NCI-H2081 treated with DMSO at 0.1 percent for 48 hours (cell line): ENCODE measurements at places on chromosomes 7 and 10.
A peak's percentile ranks its signal among the peaks of the same experiment; 100 is the strongest.

- no peak for DNase-seq
Measured at GRCh38 chr10:29642990-29643389, 8.2 kb upstream of the SVIL start.

GRCh38 chr7:14748461-14748860, 154.1 kb downstream of the DGKB start:
- no peak for DNase-seq

GRCh38 chr7:88073626-88074025, 139.6 kb downstream of the ADAM22 start:
- no peak for DNase-seq

DNA sequence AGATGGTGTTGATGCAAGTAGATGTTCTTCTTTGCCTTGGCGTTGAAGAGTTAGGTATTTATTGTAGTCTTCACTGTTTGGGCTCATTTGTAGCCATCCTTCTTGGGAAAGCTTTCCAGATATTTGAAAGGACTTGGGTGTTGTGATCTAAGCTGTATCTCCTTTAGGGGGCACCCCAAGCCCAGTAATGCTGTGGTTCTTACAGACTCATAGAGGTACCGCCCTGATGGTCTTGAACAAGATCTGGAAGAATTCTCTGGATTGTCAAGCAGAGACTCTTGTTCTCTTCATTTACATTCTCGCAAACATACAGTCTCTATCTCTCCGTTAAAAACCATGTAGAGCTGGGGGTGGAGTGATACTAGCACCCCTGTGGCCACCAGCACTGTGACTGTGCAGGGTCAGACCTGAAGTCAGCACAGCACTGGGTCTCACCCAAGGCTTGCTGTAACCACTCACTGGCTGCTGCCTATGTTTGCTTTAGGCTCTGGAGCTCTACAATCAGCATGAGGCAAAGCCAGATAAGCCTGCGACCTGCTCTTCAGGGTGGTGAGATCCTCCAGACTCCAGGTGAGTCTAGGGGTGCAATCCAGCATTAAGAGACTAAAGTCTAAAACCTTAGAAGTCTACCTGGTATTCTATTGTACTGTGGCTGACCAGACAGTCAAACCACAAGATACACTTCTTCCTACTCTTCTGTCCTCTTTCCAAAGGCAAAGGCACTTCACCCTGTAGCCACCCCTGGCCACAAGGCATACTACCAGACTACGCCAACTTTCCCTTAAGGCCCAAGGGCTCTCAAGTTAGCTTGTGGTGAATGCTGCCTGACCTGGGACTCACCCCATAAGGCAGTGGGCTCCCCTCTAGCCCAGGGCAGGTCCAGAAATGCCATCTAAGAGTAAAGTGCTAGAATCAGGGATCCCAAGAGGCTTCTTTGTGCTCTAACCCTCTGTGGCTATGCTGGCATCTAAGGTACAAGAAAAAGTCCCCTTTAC, 209.7 kb upstream of the TMEM196 start:
- no peak for DNase-seq

- no peak for DNase-seq
Measured at GRCh38 chr7:1096156-1097119, 8.5 kb downstream of the GPER1 start.

DNA sequence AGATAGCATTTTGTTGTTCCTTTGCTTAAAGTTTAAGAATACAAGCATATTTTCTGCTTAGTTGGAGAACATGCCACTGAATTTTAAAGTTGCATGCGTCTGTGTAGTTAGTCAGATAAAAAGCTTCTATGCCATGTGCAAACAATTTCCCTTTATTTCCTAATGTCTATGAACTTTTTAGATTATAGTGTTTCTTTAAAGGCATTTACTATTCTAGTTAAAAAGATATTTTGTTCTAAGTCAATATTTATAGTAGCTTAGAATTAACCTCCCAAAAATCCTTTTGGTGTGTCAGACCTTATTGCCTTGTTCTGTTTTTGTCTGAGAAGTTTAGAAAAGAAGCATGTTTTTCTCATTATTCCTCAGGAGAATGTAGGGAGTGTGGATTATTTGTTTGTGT, 99.0 kb upstream of the GATA3 start:
- DNase-seq, result no peak

- no peak for DNase-seq
Measured at GRCh38 chr7:16874066-16874465, 7.7 kb downstream of the AGR3 start.

GRCh38 chr7:154990964-154991540, 11.9 kb downstream of the PAXIP1 start:
- DNase-seq, result no peak

- no peak for DNase-seq
Measured at GRCh38 chr10:43985941-43986340, 337.3 kb upstream of the ZNF32 start.

GRCh38 chr10:130169136-130169859, 33.1 kb downstream of the GLRX3 start:
- DNase-seq, result peak; percentile 25

- DNase-seq, result no peak
Measured at GRCh38 chr7:101428093-101428866, 65.6 kb downstream of the COL26A1 start.

- DNase-seq, result no peak
Measured at GRCh38 chr7:155645662-155646061, 1.2 kb downstream of the RBM33 start.

DNA sequence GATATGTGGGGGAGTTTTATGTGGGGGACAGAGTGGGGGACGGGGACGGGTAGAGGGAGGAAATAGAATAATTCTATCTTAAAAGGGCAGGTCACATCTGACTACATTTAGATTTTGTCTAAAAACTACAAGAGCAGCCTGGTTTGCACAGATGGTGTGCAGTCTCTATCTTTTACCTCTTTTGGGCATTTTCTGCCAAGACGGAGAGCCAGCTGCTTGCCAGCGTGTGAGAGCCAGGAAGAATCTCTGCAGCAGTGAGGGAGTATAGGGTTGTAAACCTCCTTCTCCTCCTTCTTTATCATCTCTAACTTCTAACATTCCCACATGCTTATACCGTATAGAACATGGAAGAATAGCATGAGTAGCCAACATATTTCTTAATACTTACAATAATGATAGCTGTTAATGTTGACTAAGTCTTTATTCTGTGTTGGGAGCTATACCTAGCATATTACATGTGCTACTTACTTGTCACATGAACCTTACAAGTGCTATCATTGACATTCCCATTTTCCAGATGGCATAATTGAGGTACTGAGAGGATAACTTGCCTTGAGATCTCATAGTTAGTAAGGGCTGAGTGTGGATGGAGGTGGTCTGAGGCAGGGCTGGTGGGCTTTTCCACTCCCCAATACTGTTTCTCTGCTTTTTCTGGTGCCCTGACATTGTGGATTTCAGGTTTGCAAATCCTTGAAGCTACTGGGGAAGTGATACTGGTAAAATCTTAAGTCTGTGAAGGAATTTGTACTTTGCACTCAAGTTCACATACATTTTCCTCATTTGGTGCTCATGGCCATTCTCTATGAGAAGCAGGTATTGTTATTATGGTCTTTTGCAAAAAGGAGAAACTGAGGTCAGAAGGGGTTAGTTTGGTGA, 1.1 kb downstream of the ENTPD1 start:
- no peak for DNase-seq

DNA sequence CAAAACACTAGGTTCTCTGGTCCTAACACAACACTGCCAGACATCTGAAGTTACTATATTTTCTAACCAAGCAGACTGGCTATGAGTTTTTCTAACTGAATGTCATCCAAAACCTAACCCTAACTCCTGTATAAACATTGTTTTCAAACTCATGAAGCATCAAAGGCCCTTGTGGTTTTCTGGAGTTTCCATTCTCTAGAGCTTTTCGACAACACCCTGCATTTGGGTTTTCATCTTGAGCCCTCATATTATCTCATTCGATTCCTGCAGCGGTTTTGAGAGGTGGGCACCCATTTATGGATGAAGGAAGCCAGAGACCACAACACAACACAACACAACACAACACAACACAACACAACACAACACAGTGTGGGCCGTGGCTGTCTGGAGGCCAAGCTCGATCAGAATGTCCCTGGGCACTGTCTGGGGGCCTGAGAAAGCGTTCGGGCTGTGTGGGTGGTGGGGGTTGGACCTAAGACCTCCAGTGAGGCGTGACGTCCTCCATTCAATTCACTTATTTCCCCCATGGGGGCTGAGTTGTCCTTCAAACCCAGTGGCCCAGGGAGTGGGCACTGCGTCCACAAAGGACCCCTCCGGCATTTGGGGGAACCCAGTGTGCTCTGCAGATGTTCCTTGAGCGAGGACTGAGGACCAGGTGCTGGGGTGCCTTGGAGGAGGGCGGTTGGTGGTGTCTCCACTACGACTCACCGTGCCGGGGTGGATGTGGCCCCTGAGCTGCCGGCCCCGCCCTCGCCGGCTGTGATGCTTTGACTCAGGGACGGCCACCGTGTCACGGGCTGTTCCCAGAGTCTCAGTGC, 490.4 kb downstream of the DNAJB6 start:
- no peak for DNase-seq

DNA sequence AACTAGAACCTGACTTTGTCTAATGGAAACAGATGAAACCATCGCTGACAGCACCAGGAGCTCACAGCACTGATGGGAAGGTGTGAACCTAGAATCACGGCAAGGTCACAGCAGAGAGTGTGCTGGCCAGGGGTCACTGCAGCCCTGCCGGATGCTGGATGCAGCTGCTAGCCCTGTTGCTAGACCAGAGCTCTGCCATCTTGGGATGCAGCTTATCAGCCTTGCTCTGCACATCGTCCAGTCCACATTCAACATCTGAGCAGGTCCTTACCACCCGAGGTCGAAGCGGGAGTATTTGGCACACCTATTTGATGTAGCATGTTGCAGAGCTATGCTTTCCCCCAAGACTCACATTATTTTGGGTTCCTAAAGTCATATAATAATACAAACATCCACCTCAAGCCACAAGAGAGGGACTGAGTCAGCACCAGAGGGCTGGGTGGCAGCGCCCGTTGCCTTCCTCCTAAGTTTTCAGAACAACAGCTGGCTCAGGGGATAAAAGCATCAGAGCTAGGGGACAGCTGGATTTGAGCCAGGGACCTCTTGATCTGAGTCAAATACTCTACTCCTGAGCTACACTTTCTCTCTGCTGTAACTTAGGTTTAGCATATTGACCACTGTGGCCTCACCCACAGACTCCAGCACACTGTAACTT, 135.3 kb downstream of the ZNF467 start:
- no peak for DNase-seq

GRCh38 chr10:71971311-71971731, 7.1 kb downstream of the CHST3 start:
- DNase-seq, result no peak

DNA sequence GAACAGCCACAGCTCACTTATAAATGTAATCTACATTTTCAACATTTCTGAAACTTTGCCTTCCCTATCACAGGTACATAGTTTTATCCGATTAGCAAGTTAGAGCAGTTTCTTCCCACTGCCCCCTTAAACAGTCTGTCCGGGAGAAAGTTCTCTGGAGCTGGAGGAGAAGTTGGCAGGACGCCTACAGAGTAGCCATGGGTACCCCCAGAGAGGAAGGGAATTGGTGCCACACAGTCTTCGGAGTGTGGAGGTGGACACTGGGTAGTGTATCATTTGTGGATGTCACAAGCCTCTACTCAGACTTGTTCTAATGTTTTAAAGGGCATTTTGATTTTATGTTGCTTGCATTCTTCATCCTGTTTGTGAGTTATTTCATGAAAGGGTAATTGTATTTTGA, 39.0 kb downstream of the TAF3 start:
- no peak for DNase-seq

DNA sequence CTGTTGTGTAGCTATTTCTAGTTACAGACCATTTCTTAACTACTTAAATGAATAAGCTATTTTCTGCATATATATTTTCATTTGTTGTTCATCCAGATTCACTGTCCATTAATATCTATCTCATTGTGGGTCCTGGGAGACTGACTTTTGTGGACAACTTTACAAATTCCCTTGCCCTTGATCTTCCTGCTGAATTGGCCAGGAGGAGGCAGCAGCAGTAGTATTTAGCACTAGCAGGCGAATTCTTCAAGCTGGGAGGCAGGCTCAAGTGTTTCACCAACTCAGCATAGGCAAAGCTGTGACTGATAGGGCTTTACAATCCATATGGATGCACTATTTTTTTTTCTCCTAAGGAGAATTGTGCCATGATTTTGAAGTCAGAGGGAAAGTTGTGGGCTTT, 461.0 kb upstream of the NRG3 start:
- DNase-seq, result no peak

DNA sequence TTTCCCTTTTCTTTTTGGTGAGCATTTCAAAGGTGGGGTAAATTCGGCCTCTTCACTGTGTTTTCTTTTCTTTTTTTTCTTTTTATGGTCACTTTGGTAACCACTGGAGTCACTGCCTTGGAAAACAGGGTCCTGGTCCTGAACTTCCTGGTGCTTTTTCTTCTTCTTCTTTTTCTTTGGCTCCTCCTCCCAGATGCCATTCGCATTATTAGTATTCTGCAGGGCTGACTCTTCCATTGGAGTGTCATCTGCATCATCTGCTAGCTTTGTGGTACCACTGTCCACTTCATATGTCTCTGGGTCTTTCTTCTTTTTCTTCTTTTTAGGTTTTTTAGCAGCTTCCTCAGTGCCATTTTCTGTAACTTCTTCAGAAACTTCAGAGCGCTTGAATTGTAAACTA, 10.5 kb downstream of the POLR1F start:
- no peak for DNase-seq

DNA sequence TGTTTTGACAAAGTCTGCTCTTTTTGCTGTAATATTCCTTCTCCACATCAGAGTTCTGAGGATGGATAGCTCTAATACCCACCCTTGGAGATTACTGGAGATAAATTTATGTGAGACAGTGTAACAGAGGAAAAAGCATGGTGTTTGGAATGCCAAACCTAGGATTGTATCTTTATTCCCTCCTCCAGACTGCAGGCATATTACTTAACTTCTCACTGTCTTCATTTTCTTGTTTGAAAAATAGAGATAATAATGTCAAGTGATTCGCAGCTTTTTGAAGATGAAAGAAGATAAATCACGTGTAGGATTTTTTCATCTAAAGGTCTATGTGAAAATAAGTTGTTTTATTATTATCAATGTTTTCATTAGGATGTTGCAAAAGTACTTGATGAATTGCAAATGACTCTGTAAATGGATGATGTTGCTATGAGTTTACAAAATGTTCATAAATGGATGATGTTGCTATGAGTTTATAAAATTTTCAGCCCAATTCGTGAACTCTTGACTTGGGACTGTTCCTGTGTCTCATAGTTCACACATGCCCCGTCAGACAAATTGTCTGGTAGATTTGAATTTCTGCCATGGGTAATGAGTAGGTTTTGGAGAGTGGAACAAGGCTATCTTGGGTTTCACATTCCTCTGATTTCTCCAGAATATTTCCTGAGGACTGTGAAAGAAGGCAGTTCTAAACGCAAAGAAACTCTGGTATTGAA, 113.1 kb upstream of the IGFBP3 start:
- DNase-seq, result no peak

- DNase-seq, result no peak
Measured at GRCh38 chr7:32264702-32265284, 194.6 kb upstream of the PDE1C start.

- no peak for DNase-seq
Measured at GRCh38 chr10:132355754-132356153, 23.8 kb downstream of the LRRC27 start.

GRCh38 chr7:142873281-142873784, 12.2 kb downstream of the TRPV6 start:
- no peak for DNase-seq

- DNase-seq, result no peak
Measured at GRCh38 chr10:126969310-126969709, 64.1 kb downstream of the DOCK1 start.

- DNase-seq, result no peak
Measured at GRCh38 chr10:76071653-76072365, 640.4 kb downstream of the LRMDA start.
